ENCODE measurements at places on chromosomes 1 and 21.

- no peak for DNase-seq
Measured at GRCh38 chr1:9573723-9574122, 15.0 kb upstream of the TMEM201 start.

DNA sequence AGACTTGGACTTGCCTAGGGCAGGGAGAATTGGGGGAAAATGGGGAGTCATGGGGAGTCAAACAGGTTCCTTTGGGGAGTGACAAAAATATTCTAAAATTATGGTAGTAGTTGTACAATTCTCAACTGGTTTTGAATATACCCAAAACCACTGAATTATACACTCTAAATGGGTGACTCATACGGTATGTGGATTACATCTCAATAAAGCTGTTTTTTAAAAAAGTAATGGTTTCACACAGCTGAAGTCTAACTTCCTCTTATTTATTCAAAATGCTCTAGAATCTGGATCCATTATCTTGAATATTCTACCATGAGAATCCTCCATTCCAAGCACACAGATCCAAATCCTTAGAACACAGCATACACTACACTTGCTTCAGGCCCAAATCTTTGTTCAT, 11.1 kb downstream of the EIF4G3 start:
- no peak for DNase-seq

DNA sequence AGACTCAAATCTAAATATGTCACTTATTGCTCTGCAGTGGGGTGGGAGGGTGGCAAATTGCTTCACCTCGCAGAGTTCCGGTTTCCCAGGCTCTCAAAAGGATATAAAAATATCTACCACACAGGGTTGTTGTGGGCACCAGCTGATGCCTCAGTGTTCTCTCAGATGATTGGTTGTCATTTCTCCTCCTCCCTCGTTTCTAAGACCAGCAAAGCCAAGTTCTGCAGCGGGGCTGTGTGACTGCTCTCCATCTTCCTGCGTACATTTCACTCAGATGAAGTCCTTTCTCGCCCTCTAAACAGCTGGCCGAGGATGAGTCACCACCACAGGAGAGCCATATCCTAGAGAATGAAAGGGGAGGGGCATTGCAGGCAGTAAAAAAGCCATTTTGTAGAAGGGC, 35.0 kb upstream of the VWA5B1 start:
- no peak for DNase-seq

GRCh38 chr1:202861420-202862132, 27.4 kb downstream of the RABIF start:
- no peak for DNase-seq

- no peak for DNase-seq
Measured at GRCh38 chr1:1599030-1599934, 653 bp downstream of the FNDC10 start.

DNA sequence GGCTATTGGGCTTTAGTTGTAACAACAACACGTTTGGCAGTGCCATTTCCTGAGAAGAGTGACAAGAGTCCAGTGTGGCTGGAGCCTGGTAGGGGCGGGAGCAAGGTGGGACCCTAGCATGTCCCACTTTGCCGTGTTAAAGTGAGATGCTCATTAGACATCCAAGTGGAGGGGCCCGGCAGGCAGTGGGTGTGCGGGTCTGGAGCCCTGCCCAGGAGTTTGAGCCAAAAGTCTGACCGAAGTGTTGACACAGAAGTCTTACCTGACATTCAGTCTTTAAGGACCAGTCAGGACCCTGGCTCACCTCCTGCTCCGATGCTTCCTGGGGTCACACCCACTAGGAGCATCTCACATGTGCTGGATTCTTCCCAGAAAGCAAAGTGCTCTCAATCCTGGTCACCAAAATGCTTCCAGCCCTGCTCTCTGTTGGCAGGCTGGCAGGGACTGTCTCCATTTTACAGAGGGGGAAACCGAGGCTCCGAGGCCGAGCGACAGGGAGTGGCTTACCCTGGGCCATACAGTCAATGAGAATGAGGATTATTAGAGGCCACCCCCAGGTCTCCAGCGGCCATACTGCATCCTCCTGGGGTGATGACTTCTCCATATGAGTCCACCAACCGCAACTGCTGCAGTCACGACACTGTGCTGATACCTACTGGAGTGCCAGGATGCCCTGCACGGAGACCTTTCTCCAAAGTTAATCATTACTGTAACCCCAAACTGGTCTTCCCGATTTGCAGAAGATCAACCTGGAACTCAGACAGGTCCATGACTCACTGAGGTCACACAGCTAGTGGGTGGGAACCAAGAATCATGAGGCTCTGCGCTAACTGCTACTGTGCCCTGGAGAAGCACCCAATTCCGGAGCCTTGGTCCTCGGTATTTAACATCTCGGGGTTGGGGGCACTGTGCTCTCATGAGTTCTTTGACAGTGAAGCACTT, 112.7 kb downstream of the PRDM2 start:
- no peak for DNase-seq

- DNase-seq: no peak
Measured at GRCh38 chr1:59008599-59009347, 224.9 kb upstream of the JUN start.

DNA sequence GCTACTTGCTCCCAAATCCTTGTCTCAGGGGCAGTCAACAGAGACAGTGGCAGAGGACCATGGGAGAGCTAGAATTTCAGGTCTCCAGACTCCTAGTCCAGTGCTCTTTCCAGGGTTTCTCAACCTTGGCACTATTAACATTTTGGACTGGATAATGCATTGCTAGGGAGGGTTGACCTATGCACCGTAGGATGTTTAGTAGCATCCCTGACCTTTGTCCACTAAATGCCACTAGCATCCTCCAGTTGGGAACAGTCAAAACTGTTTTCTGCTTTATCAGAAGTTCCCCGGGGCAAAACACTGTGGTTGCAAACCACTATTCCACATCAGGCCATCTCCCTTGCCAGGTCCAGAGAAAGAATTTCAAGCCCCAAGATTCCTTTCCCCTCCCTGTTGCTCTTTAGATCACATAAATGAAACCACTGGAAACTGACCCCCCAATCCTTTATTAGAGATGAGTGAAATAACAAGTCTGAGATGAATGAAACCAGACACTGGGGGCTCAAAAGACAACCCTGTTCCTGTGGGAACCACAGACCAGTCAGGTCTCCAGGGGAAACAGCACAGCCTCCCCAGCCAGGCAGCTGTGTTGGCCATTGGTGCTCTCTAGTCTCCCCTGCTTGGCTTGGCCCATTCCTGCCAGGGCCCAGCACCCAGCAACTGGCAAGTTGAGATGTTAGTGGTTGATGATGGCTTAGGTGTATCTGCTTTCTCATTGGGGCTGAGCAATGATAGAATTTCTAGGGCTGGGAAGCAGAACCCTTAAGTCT, 3.8 kb upstream of the TCEA3 start:
- DNase-seq: no peak

DNA sequence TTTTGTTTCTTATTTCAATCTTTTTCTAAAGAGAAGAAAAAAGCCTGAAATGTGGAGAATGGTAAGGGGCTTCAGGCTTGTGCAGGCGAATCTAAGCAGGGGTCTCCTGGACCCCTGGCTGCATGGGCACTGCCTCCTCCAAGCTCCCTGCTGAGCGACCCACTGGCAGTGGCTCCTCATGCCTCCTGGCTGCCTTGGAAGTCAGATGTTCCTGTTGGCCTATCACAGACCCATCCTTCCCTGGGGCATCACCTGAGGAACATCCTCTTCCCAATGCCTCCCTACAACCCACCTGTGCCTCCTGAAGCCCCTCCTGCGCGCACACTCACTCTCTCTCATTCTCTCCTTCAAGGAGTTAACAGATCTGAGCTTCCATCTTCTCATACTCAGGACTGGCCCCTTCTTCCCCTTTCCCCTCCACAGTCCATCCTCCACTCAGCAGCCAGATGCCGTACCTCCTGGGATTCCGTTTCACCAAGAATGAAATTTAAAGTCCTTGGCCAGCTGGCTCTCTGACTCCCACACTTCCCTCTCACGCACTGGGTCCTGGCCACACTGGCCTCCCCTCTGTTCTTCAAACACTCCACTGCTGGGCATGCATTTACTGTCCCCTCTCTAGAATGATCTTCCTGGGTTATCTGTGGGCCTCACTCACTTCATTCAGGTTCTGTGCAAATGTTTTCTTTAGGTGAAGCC, 41.7 kb downstream of the AZIN2 start:
- DNase-seq: no peak

GRCh38 chr1:156598731-156599432, 2.4 kb downstream of the GPATCH4 start:
- no peak for DNase-seq

DNA sequence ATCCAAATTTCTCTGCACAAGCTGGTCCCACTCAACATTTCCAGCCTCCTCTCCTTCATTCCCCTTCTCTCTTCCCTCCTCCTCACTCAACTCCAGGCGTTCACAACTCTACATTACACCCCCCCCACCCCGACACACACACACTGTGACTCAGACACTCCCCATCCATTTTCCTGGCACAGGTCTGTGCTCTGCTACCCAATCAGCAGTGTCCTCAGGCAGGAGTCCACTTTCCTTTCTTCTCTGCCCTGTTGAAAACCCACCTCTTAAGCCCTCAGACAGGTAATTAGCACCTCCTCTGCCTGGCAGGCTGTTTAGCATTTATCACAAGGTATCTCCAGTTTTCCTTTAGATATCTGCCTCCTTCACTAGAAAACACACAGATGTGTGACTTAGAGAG, 8.8 kb upstream of the LMX1A start:
- no peak for DNase-seq
